H1 (cell line): ENCODE measurements at places on chromosomes 3 and 15.

DNA sequence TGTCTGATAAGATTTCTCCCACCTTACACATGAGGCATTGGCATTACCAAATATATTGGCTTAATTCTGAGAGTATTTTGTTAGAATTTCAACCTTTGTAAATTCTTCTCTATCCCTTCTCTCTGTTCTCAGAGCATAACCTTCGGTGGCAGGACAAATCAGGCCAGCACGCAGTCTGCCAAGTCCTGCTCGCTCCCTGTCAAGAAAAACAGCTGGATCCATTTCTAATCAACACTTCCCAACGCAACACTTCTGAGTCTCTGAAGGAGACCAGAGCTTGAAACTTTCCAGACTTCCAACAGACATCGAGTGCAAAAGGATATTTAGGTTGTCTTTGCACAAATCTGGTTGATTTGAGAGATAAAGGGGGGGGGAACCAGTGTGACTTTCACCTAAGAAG is 125.7 kb downstream of the SV2B start:
- DNase-seq, result no peak

GRCh38 chr15:85745023-85745422 is 49.7 kb downstream of the KLHL25 start:
- DNase-seq, result no peak

DNA sequence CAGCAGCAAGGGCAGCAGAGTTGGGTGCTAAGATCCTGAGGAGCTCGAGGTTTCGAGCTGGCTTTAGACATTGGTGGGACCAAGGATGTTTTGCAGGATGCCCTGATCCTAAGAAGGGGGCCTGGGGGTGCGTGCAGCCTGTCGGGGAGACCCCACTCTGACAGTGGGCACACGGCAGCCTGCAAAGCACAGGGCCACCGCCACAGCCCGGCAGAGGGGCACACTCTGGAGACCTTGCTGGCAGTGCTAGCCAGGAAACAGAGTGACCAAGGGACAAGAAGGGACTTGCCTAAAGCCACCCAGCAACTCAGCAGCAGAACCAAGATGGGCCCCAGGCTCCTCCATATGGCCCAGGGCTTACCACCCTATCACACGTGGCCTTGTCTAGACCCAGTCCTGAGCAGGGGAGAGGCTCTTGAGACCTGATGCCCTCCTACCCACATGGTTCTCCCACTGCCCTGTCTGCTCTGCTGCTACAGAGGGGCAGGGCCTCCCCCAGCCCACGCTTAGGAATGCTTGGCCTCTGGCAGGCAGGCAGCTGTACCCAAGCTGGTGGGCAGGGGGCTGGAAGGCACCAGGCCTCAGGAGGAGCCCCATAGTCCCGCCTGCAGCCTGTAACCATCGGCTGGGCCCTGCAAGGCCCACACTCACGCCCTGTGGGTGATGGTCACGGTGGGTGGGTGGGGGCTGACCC is 18.8 kb downstream of the SEC61A1 start:
- DNase-seq, result no peak

DNA sequence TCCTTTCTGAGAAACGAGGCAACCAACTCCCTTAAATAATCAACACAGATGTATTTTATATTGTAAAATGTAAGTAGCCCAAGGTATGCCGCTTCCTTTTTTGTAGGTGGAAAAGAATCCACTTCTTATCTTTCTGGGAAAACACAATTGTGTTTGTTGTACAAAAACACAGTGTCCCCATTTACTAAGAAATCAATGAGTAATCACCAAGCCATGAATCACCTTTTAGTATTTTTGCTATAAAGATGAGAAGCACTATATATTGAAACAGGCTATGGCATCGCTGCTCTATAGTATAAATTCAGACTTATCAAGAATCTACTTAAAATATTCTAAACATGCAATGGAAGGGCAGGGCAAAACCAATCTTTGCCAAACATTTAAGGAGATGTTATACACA is 104.0 kb downstream of the TNIK start:
- DNase-seq, result no peak

- no peak for DNase-seq
Measured at GRCh38 chr3:64318001-64318400, 92.7 kb upstream of the PRICKLE2 start.

DNA sequence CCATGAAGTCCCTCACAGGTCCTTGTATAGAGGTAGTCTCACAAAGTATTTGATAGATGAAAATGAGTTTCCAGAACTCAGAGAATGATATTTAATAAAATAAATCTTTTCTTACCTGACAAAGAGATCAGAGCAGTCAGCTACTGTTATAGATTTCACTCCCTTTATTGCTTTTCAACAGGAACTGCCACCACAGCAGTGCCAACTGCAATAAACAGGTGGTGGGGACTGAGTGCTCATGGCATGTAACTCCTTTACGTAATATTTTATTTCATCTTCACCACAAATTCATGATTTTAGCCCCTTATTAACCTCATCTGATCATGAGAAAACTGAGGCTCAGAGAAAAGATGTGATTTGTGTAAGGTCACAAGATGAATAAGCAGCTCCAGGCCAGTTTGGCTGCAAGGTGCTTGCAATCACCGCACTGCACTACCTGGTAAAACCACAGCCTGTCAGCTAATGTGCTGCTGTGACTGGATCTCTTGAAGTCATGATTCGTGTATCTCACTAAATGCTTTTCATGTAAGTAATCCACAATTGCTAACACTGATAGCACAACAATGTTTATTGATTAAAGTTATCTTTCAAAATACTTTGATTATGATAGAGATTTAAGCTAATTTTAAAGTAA is 78.8 kb downstream of the WNT5A start:
- DNase-seq, result no peak

DNA sequence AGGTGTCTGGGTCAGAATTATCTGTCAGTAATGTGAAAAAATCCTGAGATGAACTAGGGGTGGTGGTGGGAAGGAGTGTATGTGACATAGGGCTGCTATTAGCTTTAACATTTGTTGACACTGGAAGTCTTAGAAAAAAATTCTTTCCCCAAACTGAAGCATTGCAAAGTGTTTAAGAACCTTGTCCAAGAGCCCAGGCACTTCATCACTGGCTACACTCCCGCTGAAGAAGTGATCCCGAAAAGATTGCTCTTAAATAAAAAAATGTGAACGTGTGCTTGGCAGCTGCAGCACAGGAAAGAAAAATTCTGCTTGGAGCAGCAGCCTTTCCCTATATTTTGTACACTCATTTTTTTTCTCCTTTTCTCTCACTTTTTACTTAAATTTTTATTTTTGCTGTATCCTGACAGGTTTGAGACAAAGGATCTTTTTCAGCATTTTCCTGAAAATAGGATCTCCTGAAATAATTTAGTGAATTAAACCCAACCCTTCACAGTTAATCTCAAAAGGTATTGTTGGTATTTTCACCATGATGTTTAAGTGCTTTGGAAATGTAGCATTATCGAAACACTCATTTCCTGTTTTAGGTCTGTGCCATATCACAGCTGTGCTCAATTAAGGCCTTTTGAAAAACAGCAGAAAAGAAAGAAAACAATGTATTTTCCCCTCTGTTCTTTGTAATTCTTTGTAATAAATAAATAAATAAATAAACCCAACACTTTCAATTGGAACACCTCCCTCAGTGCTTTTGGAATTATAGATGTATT is 477.6 kb downstream of the ZNF385D start:
- DNase-seq, result no peak

DNA sequence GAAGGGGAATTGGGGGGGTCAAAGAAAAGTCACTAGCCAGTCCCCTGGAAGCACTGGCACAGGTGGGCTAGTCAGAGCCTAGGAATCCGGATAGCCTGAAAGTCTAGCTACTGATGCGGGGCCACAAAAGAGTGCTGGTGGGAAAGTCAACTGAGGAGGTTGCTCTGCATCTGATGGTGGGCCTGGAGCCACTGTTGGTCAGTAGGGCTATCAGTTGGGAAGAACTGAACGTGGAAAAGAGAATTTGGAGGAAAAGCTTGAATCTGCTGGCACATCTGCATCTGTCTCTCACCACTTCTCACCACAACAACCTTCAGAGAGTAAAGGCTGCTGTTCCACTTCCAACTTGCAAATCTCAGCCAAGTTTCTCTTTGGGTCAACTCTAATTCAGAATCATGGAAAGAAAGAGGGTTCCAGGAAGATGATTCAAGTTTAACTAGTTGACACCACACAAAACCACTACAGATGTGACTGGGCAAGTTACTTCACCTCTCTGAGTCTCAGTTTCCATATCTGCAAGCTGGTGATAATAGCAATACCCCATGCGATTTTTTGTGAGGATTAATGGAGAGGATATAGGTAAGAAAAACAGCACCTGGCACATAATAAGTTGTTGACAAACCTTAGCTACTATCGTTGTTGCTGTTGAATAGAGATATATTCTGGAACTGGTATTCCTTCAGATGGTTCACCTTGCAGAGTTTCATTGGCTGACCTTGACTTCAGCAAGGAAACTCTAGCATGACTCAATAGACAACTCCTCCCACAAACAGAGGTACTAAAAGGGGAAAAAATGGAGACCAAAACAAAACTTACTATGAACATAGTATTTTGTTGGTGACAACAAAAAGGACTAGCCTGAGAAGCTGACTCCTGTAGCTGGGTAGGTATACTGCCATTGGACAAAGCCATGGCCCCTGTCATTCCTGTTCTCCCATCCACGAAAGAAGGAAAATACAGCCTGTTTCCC is 280.2 kb upstream of the STT3B start:
- DNase-seq, result no peak

- DNase-seq, result no peak
Measured at GRCh38 chr15:82647835-82648256, 683 bp upstream of the CPEB1 start.
